Heart left ventricle (tissue), 16 donors: ENCODE measurements at places on chromosomes 3 and 15. TPM values are rescaled to one million over a fixed set of nuclear protein-coding genes. Genes with fewer than 3 reads are reported as not detected.

PIERCE2 gene
- 8.8 TPM for total RNA-seq

DOCK3 gene
- 6.7 TPM for total RNA-seq

SPSB4 gene
- 3.7 TPM for total RNA-seq

GOLGA6L7 gene
- not detected for total RNA-seq

CCDC54 gene
- total RNA-seq = not detected
